Fibroblast of upper back skin (primary cell): ENCODE measurements at places on chromosomes 2 and 18.

GRCh38 chr2:223221139-223221835 lies 169.3 kb downstream of the KCNE4 start:
- DNase-seq = no peak

- peak; percentile 82 for DNase-seq
These were observed 49.7 kb upstream of the RASGRP3 start for GRCh38 chr2:33426666-33427231.

- peak; percentile 26 for DNase-seq
These were observed 11.6 kb downstream of the CDKL4 start for GRCh38 chr2:39232141-39232540.

DNA sequence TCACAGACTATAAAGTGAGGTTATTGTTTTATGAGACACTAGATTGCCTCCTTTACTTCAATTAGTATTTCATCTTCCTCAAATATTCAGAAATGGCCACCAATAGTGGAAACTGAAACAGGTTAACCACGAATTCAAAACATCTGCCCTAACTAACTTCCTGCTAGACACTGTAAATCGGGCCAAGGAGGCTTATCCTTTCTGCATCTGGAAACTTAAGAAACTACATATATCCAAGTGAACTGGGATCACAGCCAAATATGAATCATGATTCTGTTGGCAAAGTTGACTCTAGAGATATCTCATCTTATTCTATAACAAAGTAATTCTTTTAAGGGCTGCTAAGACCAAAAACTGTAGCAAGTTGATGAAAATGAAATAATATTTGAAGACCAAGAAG lies 136.6 kb upstream of the ZC3H15 start:
- DNase-seq = peak; percentile 91
